Activated T-cell treated with anti-CD3 and anti-CD28 coated beads, Interleukin-2, amount 50 U/mL, for 72 hours (primary cell): ENCODE measurements at places on chromosomes 4 and X.

DNA sequence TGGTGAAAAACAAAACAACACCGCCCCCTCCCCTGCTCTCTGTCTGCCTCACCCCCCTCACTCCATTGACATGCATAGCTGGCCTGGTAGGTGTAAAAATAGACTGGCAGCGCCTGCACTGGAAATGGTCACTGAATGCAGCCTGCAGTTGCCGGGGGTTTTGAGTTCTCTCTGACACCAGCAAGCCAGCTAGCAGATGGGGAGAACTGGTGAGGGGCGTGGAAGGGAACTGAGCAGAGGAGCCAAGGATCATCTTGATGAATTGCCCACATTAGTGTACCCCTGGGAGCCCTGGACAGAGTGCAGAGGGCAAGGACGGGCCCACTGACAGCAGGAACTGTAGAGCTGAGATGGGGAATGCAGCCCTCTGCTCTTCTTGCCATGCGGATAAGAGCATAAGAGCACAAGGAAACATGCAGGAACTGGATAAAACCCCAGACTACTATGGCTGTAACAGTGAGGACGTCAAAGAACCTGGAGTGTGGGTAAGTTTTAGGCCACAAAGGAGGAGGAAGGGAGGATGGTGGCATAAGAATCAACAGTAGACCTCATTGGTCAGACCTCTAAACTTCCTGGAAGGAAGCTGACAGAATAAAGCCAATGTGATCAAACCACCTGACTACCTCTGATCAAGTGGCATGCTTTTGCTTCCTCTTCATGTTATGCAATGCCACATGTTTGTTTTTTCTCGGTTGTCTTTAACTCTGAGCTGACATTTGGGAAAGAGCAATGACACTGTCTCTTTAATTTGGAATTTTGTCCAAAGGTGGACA lies 96.3 kb downstream of the ANK2 start:
- DNase-seq, result no peak

DNA sequence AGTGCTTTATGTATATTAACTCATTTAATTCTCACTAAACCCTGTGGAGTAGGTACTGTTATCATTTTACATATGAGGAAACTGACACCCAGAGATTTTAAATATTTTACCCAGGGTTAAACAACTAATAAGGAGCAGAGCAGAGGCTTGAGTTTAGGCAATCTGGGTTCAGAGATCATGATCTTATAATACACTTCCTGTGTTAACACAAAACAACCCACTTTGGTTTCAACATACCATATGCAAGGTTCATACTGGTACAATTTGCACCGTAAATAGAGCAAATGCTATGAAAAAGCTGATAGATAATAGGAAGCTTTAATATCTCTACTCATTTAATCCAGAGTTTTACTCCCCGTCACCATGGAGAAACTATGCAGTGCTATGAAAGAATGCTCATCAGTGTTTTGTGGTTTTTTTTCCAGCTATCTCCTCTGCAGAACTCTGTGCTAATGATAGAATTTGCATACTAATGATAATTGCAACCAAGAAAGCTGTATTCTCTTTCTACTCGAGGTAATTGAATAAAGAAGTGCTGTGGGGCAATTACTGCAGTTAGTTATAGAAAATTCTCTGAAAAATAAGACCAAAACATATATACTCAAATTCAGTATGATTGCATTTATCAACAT lies 138.8 kb upstream of the MAP9 start:
- DNase-seq, result no peak

GRCh38 chrX:155148724-155149537 lies 67.3 kb upstream of the VBP1 start:
- peak; percentile 54 for DNase-seq

DNA sequence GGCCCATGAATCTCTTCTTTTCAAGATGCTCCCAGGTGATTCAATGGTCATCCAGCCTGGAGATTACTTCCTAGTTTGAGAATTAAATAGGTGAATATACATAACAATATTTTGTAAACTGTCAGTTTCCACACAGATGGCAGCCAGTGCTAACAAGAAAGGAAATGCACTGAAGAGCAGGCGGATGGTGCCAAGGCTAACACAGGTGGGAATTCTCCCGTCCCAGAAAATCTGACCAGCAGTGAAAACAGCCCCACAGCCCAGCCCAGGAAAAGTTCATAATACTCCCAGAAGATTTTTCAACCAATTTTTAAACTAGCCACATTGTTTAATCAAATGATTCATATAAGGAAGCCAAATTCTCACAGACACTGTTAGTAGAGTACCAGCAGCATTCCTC lies 387.2 kb upstream of the GATB start:
- DNase-seq, result no peak

GRCh38 chrX:130716781-130717413 lies 186.1 kb downstream of the ENOX2 start:
- no peak for DNase-seq

DNA sequence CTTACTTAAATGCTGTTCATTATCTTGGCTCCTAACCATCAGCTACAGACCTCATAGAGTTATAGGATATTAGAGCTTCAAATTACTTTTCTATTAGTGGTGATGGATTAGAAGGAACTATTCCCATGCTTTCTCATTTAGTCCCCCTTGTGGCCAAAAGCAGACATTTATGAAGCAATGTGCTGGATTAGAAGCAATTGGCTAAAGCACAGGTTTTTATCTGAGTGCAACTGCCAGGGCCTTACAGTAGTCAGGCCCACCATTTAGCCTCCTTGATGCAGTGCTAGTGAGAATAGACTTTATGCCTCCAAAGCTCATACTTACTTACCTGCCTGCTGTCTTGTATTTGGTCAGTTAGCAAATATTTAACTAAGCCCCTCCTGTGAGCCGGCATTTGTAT lies 93.0 kb downstream of the TSPAN7 start:
- no peak for DNase-seq

GRCh38 chrX:154436983-154437752 lies at the start of gene GDI1:
GDI1 (plus strand) TSS chrX:154437154; CDS start chrX:154437255, 101 bp downstream.
- peak; percentile 63 for DNase-seq

DNA sequence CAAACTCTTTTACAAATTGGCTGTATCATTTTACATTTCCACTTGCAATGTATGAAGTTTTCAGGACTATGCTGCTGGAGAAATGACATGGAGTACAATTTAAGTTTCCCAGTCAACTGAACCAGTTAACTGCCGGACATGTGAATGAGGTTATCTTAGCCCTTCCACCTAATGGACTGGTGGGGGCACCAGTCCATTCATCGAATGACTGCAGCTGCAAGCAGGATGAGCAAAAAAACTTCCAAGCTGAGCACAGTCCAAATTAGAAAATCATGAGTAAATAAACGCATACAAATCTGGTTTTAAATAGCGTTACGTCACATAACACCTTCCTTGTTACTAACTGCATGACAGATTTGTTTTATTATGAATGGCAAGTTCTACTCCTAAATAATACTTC lies 1131.5 kb downstream of the PCDH18 start:
- no peak for DNase-seq

DNA sequence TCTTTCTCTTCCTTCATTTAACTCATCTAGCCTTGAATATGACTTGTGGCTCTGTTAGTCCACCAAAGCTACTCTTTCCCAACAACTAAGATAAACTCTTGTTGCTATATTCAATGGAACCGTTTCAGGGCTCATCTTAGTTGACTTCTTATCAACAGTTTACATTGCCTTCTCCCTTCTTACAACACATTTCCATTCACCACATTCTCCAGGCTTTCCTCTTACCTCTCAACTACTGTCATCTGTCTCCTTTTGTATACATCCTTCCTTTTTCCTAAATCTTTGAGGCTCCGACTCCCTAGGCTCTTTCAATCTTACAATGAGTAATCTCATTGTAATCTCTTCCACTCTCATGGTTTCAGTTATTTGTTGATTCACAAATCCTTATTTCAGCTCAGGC lies 58.5 kb downstream of the NCAPG start:
- no peak for DNase-seq

- no peak for DNase-seq
Measured at GRCh38 chr4:86600007-86600653, 6.0 kb downstream of the PTPN13 start.

DNA sequence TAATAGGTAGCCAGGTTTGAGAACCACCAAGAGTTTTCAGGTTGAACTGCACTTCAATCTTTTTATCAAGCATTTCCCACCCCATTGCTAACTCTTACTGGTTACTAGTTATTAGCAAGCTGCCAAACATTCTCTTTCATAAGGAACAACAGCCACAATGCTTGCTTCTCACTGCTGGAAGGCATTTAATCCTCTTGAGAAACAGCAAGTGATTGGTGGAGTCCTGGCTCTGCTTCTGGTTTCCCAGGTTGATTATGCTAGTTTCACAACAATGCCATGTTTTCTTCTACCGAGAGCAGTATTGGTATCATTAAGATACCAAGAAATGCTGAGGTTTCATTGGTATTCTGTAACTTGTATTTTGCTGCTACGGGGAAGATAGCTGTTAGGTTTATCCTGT lies 32.2 kb upstream of the TXLNG start:
- DNase-seq, result no peak

- DNase-seq, result no peak
Measured at GRCh38 chrX:100407784-100408712, 2.0 kb downstream of the PCDH19 start.

DNA sequence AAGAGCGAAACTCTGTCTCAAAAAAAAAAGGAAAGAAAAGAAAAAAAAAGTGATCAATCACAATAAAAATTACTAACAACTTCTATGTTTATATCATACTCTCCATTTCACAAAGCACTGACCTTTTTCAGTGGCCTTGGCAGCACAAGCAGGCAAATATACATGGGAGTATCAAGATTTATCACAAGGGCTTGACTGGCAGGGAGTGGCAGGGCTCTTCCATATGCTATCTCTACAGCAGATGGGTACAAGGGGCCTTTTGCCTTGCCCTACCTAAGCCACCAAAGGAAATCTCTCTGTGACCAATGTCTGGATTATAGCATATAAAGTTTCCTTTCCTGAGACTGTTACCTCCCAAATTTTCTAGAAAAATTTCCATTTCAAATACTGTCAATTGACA lies 24.4 kb downstream of the TSPAN5 start:
- no peak for DNase-seq

DNA sequence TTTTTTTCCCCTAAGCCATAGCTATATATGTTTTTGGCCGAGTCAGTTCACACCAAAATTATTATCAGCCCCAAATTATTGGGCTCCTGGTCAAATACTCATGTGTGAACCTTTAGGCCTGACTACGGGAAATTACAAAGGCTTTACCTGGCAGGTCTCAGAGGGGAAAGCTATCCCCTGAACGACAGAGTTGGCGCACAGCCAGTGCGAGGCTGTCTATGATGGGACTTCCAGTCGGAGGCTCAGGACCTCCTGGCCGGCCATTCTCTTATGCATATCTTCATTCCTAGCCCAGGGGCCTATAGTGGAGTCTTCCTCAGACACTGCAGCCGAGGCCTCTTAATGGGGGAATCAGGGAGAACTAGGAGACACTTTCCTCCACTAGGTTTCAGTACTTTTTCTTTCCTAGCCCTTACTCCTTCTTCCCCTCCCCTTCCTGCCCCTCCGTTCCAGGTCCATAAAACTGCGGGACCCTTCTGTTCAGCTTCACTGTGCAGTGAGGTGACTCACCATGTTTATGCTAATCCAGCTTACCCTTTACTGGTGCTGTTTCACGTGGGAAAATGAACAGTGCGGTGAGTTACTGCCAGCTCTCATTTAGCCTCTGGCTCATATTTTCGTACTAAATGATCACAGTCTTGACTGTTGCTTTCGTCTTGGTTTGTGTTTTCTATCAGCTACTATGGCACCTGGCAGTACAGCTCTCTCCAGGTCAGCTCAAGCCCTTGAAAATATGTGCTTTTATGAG lies 533.9 kb downstream of the FSTL5 start:
- no peak for DNase-seq

DNA sequence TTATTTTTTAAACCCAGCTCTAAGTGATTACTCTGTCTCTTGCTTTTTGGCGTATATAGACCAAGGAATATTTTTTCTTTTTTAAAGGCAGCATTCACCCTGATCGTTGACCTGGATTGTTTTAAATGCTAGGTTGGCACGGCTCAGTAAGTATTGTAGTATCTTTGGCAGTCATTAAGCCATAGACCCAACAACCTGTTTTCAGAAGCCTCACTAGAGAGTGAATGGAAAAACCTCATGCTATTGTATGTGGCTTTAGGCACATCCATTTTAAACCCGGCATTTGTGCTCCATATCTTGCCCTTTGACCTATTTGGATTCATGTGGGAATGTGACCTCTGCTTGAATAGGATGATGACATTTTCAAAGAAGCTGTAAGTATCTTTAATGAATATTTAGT lies 183.9 kb downstream of the SNCA start:
- DNase-seq, result no peak

GRCh38 chrX:40893251-40893910 lies 158.0 kb upstream of the MED14 start:
- no peak for DNase-seq

DNA sequence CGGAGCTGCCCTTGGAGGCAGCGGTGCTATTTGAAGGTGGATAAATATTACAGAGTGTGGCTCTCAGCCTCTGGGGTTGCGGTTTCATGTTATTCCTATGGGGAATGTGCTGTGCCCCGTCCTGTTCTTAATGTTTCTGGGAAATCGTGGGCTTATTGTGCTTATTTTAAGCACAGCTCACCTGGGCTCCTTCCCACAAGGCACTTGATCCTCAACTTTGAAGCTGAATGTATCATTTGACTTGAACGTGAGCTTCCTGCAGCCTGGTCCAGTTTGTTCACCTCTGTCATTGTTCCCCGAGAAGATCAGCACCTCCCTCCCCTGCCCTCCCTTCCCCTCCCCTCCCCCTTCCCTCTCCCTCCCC lies 3.9 kb downstream of the SORCS2 start:
- DNase-seq, result no peak

DNA sequence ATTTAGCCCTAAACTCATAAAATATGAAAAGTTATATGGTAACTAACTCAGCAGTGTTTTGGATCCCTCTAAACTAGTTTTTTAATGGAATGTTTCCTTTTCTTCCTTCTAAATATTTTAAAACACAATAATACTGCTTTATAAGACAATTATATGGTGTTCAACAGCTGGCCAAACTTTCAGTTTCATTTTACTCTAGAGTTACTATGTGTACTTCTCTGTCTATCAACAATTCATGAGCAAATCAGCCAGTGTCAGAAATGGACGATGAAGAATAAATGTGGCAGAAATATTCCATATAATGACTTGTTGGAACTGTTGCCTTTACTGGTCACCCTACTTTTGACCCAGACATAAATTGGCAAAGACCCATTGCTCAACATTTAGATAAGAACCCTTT lies 64.8 kb upstream of the CXXC4 start:
- no peak for DNase-seq

GRCh38 chr4:181971973-181972372 lies 271.2 kb upstream of the TENM3 start:
- DNase-seq, result no peak

DNA sequence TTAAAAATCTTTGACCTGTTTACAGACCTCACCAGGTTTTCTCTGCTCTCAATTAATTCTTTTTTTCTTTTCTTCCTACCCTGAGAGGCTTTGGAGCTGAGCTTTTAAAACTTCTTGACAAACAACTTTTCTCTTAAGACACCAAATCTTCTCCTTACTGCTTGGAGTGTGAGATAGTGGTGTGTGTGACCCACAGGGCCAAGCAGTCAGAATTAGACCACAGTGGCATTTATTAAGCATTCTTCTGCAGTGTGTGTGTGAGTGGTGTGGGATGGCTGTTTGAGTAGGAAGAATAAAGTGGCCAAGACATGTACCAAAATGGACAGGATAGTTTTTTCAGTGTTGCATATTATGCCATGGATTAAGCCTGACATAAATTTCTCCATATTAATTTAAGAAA lies 665.1 kb downstream of the RAPGEF2 start:
- no peak for DNase-seq

- DNase-seq, result no peak
Measured at GRCh38 chrX:110175146-110175545, 142.7 kb downstream of the AMMECR1 start.

GRCh38 chr4:6451309-6451708 lies 21.1 kb downstream of the PPP2R2C start:
- DNase-seq, result no peak

GRCh38 chrX:115393271-115393670 lies 103.8 kb downstream of the LUZP4 start:
- DNase-seq, result no peak
